ENCODE measurements at places on chromosomes 5 and 9. TPM values are rescaled to one million over a fixed set of nuclear protein-coding genes. Genes with fewer than 3 reads are reported as not detected.

- H3K4me1 ChIP-seq: peaks cover 2% of the 10 kb centered on the region
- DNase-seq: no peak
- H3K36me3 ChIP-seq: no peaks in the 10 kb centered on the region
- no peak overlapping the region for H3K27ac ChIP-seq
Measured at GRCh38 chr5:126587551-126588390, 7.2 kb downstream of the ALDH7A1 start.

DNA sequence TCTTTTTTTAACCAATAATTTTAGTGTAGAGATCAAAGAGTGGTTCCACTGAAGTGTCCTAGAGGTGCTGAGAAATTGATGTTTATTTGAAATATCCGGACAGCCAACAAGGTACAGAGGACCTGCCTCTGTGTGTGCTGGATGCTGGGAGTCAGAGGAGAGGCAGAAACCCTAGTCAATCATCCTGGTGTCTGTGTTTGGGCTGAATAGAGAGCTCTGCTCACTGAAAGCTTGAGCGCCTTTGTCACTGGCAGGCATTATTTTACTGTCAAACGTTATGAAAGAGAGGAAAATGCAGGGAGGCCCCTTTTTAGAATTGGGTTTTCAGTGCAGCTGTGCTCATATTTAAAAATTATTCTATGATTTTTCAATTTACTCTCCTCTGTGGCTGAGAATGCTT lies 480.3 kb upstream of the TYRP1 start:
- no peak overlapping the region for H3K27ac ChIP-seq
- H3K4me1 ChIP-seq: no peaks in the 10 kb centered on the region
- no peak for DNase-seq
- no peaks in the 10 kb centered on the region for H3K27me3 ChIP-seq

- no peaks in the 10 kb centered on the region for H3K36me3 ChIP-seq
- DNase-seq: no peak
- no peak overlapping the region for H3K27ac ChIP-seq
- H3K4me3 ChIP-seq: no peak overlapping the region
Measured at GRCh38 chr5:67375606-67376005, 179.0 kb upstream of the CD180 start.

DNA sequence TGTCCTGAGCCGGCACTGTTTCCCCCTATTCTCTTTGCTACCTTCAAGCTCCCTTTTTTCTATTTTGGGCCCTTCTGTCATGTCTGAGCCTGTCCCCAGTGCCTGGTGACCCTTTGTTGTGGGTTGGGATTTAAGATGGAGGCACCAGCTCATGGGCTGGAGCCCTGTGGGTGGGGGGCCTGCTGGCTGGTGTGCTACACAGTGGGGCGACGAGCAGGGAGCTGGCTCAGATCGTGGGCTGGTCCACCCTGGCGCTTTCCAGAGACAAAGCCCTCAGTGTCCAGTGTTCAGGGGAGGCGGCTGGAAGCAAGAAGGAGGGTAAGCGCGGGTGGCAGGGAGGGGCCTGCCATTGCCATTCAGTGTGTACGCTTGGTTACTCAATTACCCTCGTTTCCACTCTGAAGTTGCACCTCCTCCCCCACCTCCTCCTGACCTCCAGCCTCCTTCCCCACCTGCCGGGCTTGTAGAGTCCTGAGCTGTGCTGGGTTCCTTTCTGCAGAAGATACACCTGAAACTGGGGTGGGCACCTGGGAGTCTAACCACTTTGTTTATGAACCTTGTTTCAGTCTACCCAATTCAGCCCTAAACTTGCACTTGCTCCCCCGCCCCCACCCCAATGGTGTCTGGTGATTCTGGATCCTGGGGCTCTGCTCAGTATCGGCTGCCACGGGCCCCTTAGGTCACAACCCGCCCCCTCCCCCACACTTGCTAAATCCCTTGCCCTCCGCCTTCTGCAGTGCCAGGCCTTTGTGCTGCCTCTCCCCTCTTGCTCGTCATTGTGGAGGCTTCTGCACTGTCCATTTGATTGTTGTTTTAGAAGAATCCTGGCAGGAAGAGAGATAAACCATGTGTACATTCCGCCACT lies 49.9 kb downstream of the MVB12B start:
- peaks cover 3% of the 10 kb centered on the region for H3K27me3 ChIP-seq
- DNase-seq: no peak
- peak overlapping the region; percentile 67 for H3K27ac ChIP-seq
- H3K4me3 ChIP-seq: peak overlapping the region; percentile 43

DNA sequence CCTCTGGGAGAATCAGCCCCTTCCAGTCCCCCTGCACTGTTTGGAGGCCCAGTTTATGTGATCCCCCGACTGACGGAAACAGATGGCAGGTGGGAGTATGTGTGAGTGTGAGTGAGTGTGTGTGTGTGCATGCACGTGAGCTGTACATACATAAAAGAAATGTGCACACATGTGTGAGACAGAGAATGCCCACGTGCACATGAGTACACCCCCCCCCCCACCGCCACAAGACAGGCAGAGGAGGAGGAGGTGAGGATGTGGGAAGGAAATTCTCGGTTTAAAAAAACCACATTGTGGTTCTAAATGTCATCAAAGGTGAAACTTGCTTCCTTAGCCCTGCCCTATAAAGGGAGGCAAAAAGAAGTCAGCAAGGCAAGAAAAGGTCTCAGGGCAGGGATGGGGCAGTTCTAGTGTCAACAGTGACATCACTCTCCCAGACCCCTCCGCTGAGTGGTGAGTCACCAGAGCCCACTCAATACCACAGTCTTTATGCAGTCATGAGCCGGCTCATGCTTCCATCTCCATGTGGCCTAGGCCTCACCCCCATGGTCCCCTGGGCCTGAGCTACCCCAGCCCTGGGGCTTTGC lies 79.2 kb upstream of the HSPA9 start:
- DNase-seq: peak; percentile 38
- H3K4me3 ChIP-seq: no peak overlapping the region
- H3K4me1 ChIP-seq: peaks cover 44% of the 10 kb centered on the region
- H3K27me3 ChIP-seq: peaks cover 5% of the 10 kb centered on the region
- peak overlapping the region; percentile 29 for H3K27ac ChIP-seq

DNA sequence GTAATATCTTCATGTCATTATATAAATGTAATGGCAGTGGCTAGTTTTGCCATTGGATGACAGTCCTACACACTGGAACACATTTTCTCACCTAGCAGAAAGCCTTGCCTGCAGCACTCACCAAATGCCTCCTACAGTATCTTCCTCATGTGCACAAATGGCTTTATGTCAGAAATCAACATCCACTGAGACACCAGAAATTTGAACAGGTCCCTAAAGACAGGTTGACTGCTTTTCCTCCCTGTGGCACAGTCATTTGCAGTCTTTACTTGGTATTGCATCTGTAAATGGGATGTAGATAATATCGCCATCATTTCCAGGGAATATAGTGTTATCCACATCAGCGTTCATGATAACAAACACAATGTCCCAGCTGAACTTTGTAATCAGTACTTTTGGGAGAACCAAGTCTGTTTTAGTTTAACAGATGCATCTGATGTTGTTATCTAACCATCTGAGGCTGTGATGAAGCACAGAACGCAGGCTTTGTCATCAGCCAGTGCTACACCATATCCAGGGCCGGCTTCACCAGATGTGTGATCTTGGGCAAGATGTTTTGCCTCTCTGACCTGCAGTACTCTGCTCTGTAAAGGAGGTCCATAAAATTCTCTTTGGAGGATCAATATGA lies 83.9 kb upstream of the TAS2R1 start:
- H3K27ac ChIP-seq: no peak overlapping the region
- peaks cover 14% of the 10 kb centered on the region for H3K4me1 ChIP-seq
- no peak for DNase-seq
- no peaks in the 10 kb centered on the region for H3K36me3 ChIP-seq
- peaks cover 3% of the 10 kb centered on the region for H3K27me3 ChIP-seq
- no peak overlapping the region for H3K4me3 ChIP-seq

DNA sequence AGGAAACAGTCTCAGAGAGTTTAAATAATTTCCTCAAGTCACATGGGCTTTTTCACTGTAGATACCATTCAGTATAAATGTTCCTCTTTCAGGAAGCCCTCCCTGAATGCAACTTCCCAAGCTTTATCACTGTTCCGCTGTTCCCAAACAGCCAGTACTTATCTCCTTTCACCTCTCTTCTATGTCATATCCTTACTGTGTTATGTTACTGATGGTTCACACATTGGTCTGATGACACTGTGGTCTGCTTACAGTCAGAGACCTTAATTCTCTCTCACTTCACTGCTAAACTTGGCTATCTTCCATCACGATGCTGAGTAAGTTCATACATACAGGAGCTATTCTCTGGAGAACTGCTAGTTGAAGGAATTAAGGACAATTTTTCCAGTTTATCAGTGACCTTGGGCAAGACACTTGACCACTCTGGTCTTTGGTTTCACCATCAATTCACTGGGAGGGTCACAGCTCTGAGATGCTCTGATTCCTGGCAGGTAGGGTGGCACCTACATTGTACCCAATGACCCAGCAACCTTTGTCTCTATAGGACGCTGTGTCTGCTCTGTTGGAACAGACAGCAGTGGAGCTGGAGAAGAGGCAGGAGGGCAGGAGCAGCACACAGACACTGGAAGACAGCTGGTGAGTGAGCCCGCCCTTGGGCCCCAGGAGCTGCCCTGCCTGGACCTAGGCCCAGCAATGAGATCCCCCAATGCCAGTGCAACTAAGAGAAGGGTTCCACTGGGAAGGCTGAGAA lies 42.1 kb upstream of the RARS1 start:
- H3K36me3 ChIP-seq: no peaks in the 10 kb centered on the region
- H3K4me1 ChIP-seq: peaks cover 18% of the 10 kb centered on the region
- DNase-seq: no peak
- no peak overlapping the region for H3K4me3 ChIP-seq
- H3K27me3 ChIP-seq: peaks cover 2% of the 10 kb centered on the region

DNA sequence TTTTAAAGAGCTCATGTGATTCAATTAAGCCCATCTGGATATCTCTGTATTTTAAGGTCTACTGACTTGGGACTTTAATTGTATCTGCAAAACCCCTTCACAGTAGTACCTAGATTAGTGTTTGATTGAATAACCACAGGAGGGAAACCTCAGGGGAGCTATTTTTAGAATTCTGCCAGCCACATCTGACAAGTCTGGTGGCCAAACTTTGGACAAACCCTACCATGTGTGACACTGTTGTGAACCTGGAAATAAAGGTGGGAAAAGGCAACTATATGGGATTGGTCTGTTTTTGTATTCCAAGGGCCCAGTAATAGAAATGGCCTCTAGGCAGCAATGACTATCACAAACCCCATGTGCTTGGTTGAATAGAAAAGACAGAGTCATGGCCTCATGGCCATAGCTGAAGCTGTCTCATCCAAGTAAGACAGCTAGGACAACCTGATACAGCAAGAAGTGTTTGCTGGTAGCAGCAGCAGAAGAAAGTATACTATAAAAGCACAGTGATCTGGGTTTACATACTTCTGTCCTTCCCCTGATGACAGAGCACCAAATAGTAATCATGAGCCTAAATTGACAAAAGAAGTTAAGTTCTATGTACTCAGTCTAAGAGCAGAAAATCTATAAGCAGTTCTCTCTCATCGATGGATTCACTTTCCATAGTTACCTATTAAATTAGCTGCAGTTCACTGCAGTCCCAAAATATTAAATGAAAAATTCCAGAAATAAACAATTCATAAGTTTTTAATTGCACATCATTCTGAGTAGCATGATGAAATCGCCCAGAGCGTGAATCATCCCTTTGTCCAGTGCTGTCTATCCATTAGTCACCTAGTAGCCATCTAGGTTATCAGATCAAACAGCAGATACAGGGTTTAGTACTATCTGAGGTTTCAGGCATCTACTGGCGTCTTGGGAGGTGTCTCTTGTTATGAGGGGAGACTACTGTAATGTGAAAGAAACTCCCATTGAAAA lies 189.8 kb downstream of the ARHGAP26 start:
- no peaks in the 10 kb centered on the region for H3K4me1 ChIP-seq
- H3K27me3 ChIP-seq: no peaks in the 10 kb centered on the region
- no peak overlapping the region for H3K27ac ChIP-seq
- H3K4me3 ChIP-seq: no peak overlapping the region

DNA sequence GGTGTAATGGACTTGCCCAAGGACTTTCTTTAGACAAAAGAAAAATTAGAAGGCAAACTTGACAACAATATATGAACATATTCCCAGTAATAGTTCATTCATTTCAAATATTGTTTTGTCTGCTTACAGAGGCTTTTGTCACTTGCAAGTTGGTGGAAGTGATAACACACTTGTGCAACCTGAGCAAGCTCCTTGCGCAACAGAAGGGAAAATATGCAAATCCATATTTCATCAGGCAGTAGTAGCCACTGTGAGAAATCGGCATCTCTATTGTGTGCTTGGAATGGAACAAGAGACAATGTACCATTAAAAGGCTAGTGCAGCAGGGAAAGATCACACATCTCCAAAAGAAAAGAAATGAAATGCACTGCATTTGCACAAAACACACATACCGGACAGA lies 125.3 kb upstream of the RASEF start:
- no peak overlapping the region for H3K4me3 ChIP-seq
- peaks cover 27% of the 10 kb centered on the region for H3K4me1 ChIP-seq
- no peak overlapping the region for H3K27ac ChIP-seq
- no peak for DNase-seq
- H3K36me3 ChIP-seq: no peaks in the 10 kb centered on the region
- peaks cover 2% of the 10 kb centered on the region for H3K27me3 ChIP-seq

The CTNND2 gene
- 134 TPM for total RNA-seq

The OR1J2 gene
- total RNA-seq: not detected

All from glutamatergic neuron (in vitro differentiated cells).